Ovary (tissue), 10 donors: ENCODE measurements at places on chromosomes 3 and 15. TPM values are rescaled to one million over a fixed set of nuclear protein-coding genes. Genes with fewer than 3 reads are reported as not detected.

GRCh38 chr3:45007091-45007490, 19.0 kb upstream of the CLEC3B start:
- no peak for DNase-seq
- H3K36me3 ChIP-seq, result no peaks in the 10 kb centered on the region
- no peaks in the 10 kb centered on the region for H3K27me3 ChIP-seq

- no peak overlapping the region for H3K4me3 ChIP-seq
- H3K27ac ChIP-seq, result no peak overlapping the region
- H3K36me3 ChIP-seq, result no peaks in the 10 kb centered on the region
- H3K4me1 ChIP-seq, result peaks cover 9% of the 10 kb centered on the region
- H3K27me3 ChIP-seq, result no peaks in the 10 kb centered on the region
Observed at GRCh38 chr3:48024401-48024800, 8.2 kb upstream of the MAP4 start.

DNA sequence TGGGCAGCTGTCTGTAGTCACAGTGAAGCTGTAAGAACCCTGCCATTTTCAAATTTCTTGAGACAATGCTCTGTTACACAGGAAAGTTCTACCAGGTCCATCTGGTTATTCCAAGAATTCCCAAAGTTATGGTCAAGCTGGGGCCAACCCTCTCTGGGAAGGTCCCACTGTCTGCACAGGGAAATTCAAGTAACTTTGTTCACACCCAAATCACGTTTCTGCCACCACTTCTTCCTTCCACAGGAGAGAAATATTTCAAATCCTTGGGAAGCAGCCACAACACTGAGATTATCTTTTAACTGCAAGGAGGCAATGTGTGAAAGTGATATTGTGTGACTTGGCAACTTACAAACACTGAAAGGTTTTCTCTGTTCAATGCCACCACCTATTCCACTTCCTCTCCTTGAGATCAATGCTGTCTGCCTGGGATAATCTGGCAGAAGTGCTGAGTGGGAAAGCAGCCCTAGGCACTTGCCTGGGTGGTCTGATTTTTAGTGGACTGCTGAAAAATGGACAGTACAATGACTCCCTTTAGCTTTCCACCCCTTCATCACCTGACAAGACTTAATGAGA, 5.6 kb downstream of the SCAMP2 start:
- no peaks in the 10 kb centered on the region for H3K36me3 ChIP-seq
- no peak overlapping the region for H3K4me3 ChIP-seq

DNA sequence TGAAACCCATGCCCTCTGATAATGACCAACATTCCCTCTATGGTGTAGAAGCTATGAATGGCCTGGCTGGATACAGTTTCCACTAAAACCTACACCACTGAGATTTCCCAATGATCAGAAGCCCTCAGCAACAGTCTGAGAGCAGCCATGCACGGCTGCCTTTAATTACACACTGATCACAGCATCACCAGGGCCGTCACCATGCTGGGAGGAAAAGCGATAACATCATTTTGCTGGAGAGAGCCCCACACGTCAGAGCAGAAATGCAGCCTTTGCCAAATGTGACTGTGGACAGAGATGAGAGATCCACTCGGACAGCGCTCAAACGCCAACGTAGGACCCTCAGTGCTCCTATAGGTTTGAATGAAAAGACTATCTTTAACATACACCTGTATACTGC, 135.0 kb downstream of the XXYLT1 start:
- no peaks in the 10 kb centered on the region for H3K36me3 ChIP-seq
- H3K27ac ChIP-seq, result no peak overlapping the region
- H3K4me1 ChIP-seq, result no peaks in the 10 kb centered on the region
- no peak overlapping the region for H3K4me3 ChIP-seq
- DNase-seq, result no peak

GRCh38 chr3:66592016-66592761, 91.4 kb upstream of the LRIG1 start:
- H3K4me1 ChIP-seq, result no peaks in the 10 kb centered on the region
- no peaks in the 10 kb centered on the region for H3K27me3 ChIP-seq
- no peak overlapping the region for H3K27ac ChIP-seq
- DNase-seq, result no peak
- H3K4me3 ChIP-seq, result no peak overlapping the region

DNA sequence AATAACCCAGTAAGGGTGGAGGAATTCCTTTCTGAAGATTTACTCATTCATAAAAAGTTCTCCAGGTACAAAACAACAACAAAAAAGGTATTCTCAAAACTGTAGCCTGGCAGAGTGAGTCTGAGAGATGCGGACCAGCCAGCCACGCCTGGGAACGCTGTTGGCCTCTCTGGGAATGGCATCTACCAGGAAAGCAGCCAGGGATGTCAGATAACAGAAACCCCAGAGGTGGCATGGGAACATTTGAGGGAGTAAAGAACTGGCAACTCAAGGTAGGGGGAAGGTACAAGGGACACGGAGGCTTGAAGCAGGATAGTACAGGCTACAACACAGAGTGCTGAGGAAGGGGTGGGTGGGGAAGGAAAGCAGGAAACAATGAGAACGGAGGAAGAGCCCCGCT, 7.1 kb upstream of the AP3S2 start:
- H3K4me1 ChIP-seq, result no peaks in the 10 kb centered on the region
- no peak overlapping the region for H3K27ac ChIP-seq
- no peak for DNase-seq

GRCh38 chr3:54760201-54760600, 167.7 kb downstream of the LRTM1 start:
- H3K4me1 ChIP-seq, result no peaks in the 10 kb centered on the region
- H3K27ac ChIP-seq, result no peak overlapping the region
- DNase-seq, result no peak
- no peaks in the 10 kb centered on the region for H3K27me3 ChIP-seq

DNA sequence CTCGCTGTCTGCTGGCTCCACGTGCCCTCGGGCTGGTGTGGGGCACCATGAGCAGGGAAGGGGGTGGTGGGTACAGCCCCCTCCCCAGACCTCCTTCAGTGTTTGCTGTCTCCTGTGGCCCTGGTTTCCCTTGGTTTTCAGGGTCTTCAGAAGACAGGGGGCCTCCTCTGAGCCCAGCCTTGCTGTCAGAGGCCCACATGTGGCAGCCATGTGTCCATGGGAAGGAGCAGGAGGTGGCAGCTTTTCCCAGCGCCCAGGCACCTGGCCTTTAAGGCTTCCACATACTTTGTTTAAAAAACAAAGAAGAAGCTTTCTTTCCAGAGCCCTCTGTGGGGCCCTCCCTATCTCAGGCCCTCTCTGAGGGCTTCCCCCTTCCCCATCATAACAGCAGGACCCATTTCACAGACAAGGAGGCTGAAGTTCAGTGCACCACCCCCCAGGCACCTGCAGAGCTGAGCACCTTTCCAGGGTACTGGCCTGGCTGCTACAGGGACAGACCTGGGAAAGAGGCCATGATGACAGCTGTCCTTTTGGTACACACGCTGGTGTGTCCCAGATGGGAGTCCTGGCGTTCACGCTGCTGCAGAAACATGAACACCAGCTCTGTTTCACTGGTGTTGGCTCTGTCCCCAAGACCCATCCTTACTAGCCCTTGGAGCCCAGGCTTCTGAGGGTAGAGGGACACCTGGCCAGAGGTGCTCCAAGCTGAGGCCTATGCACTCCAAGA, 73.7 kb downstream of the DNAJB8 start:
- H3K4me1 ChIP-seq, result no peaks in the 10 kb centered on the region
- no peak for DNase-seq
- H3K36me3 ChIP-seq, result no peaks in the 10 kb centered on the region
- H3K27ac ChIP-seq, result no peak overlapping the region
- H3K27me3 ChIP-seq, result no peaks in the 10 kb centered on the region
- H3K4me3 ChIP-seq, result no peak overlapping the region

- H3K27me3 ChIP-seq, result no peaks in the 10 kb centered on the region
- no peaks in the 10 kb centered on the region for H3K36me3 ChIP-seq
- peak overlapping the region; percentile 37 for H3K4me3 ChIP-seq
- no peaks in the 10 kb centered on the region for H3K4me1 ChIP-seq
Observed at GRCh38 chr15:99059010-99059981, 45.6 kb upstream of the SYNM start.

DNA sequence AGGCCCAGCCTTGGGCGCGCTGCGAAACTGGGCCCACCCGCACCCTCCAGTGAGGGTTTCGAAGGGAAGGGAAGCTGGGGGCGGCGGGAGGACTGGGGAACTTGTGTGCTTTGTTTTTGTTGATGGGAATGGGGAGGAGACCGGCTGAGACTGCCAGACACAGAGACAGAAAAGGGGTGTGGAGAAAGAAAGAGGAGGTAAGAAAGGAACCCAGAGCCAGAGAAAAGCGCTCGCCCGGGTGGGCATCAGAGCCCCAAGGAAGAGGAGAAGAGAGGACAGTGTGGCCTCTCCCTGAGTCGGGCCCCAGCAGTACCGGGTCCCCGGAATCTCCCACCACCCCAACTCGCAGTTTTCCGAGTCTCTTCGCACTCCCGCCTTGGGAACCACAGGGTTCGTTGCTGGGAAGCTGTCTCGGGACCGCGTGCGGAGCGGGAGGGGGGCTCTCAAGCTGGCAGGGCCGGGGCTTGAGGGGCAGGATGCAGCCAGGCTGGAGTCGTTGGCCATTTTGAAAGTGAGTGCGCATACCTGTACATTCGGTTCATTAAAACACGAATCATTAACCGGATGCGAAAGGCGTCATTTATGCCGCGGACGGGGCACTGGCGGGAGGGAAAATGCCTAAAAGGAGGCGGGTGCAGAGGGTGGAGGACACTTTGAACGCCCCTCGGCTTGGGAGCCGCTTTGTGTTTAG, 3.1 kb downstream of the SKOR1 start:
- H3K36me3 ChIP-seq, result no peaks in the 10 kb centered on the region
- DNase-seq, result no peak
- peaks cover 26% of the 10 kb centered on the region for H3K27me3 ChIP-seq
- peaks cover 3% of the 10 kb centered on the region for H3K4me1 ChIP-seq
- no peak overlapping the region for H3K4me3 ChIP-seq
- H3K27ac ChIP-seq, result no peak overlapping the region

- H3K36me3 ChIP-seq, result no peaks in the 10 kb centered on the region
- no peak overlapping the region for H3K27ac ChIP-seq
- H3K4me1 ChIP-seq, result no peaks in the 10 kb centered on the region
- H3K27me3 ChIP-seq, result no peaks in the 10 kb centered on the region
- DNase-seq, result no peak
Observed at GRCh38 chr3:165217739-165218138, 21.6 kb upstream of the SLITRK3 start.

DNA sequence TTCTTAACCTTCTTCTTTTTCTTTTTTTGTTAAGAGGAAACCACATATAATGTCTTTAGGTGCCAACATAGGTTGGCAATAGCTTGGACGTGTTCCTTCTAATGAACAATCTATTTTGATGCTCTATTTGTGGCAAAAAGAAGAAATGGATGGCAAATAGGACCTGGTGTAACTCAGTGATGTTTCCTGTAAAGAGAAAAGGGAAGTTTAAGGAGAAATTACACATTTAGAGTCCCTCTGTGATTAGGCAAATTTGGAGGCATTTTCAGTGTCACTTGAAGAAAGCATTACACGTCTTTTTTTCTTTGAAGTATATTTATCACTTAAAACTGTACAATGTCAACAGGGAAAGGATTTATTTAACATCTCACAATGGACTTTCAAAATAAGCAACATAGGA, 327.1 kb downstream of the ZIC1 start:
- H3K4me3 ChIP-seq, result no peak overlapping the region
- DNase-seq, result no peak
- H3K27ac ChIP-seq, result no peak overlapping the region
- H3K27me3 ChIP-seq, result no peaks in the 10 kb centered on the region
- H3K4me1 ChIP-seq, result no peaks in the 10 kb centered on the region

- no peaks in the 10 kb centered on the region for H3K36me3 ChIP-seq
- H3K4me3 ChIP-seq, result no peak overlapping the region
- no peak for DNase-seq
Observed at GRCh38 chr3:184428561-184429175, 48.8 kb downstream of the CHRD start.

GRCh38 chr15:68197170-68197492, 8.0 kb downstream of the CALML4 start:
- peak overlapping the region; percentile 20 for H3K27ac ChIP-seq
- DNase-seq, result no peak
- no peaks in the 10 kb centered on the region for H3K36me3 ChIP-seq
- H3K4me3 ChIP-seq, result no peak overlapping the region
- H3K4me1 ChIP-seq, result peaks cover 18% of the 10 kb centered on the region
- no peaks in the 10 kb centered on the region for H3K27me3 ChIP-seq

- no peak overlapping the region for H3K27ac ChIP-seq
- no peak overlapping the region for H3K4me3 ChIP-seq
- DNase-seq, result no peak
- no peaks in the 10 kb centered on the region for H3K27me3 ChIP-seq
Observed at GRCh38 chr3:99648101-99648500, 9.7 kb downstream of the COL8A1 start.

- H3K36me3 ChIP-seq, result no peaks in the 10 kb centered on the region
- no peak overlapping the region for H3K4me3 ChIP-seq
- H3K27me3 ChIP-seq, result no peaks in the 10 kb centered on the region
- no peak for DNase-seq
- H3K27ac ChIP-seq, result no peak overlapping the region
- peaks cover 3% of the 10 kb centered on the region for H3K4me1 ChIP-seq
Observed at GRCh38 chr3:160748787-160749186, 7.2 kb upstream of the PPM1L start.

DNA sequence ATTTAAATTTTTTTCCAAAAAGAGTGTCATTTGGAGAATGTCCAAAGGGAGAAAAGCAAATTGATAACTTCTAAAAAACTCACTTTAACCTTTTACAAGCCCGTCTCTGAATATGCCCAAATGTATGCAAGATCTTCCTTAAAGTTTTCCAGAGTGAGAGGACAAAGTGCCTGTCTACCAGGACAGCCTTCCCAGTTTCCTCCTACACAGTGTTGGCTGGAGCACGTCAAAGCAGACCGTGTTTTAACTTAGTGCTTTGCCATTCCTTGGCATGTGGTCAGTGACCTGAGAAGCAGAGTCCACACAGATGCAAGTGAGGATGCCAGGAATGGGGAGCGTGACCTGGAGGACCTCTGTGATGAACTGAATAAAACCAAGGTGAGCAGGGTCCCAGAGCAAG, 245.7 kb downstream of the FAM43A start:
- no peak overlapping the region for H3K27ac ChIP-seq
- no peak overlapping the region for H3K4me3 ChIP-seq
- H3K27me3 ChIP-seq, result no peaks in the 10 kb centered on the region
- DNase-seq, result no peak
- no peaks in the 10 kb centered on the region for H3K36me3 ChIP-seq

GRCh38 chr3:37892927-37893600, 31.4 kb downstream of the CTDSPL start:
- peaks cover 10% of the 10 kb centered on the region for H3K4me1 ChIP-seq
- H3K4me3 ChIP-seq, result no peak overlapping the region
- no peaks in the 10 kb centered on the region for H3K27me3 ChIP-seq

DNA sequence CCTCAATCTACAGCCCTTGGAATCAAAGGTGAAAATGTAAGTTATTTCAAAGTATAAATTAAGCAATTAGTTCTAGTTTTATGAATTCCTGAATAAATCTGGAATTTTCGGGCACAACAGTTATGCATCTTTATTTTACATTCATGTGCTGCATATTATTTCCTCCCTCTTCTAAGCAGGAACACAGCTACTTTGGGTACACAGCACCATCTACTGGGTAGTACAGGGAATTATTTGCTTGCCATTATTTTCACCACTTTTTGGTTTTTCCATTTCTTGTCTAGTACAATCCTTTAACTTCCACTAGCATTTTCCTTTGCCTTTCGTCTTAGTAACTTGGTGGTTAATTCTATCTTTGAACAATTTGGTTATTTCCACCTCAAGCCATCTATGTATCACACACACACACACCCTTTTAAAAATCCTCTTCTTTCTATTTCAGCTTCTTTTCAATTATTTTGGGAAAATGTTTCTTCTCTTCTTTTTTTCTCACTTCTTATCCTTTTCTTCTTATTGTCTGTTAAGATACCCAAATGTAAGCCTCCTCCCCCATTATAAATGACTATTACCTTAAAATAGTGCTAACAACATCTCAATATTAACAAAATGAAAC, 451.0 kb downstream of the MFSD1 start:
- no peak overlapping the region for H3K4me3 ChIP-seq
- no peaks in the 10 kb centered on the region for H3K4me1 ChIP-seq
- no peaks in the 10 kb centered on the region for H3K36me3 ChIP-seq

Gene ALS2CL
- total RNA-seq, result 5.7 TPM

Gene LINGO1
- 0.92 TPM for total RNA-seq

Gene PODXL2
- 5.3 TPM for total RNA-seq
